ENCODE measurements at places on chromosomes 4 and X.

- DNase-seq, result no peak
These were observed 16.1 kb upstream of the REPS2 start for GRCh38 chrX:16930392-16930791.

DNA sequence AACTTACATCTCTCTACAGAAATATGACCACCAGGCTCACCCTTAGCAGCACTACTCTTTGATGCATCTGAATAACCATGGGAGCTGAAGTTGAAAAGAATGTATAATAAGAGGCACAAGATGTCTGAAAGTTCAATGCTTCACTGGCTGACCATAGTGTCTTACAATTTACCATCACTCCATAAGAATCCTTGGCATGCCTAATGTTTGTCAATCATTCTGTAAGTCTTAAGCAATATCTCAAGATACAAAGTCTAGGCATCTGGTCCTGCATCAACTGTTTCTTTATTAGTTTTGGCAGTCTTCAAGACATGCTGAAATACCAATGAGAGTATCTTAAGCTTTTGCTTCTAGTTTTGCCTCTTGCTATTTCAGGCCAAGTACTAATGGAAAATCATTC, 755.5 kb downstream of the STIM2 start:
- no peak for DNase-seq

DNA sequence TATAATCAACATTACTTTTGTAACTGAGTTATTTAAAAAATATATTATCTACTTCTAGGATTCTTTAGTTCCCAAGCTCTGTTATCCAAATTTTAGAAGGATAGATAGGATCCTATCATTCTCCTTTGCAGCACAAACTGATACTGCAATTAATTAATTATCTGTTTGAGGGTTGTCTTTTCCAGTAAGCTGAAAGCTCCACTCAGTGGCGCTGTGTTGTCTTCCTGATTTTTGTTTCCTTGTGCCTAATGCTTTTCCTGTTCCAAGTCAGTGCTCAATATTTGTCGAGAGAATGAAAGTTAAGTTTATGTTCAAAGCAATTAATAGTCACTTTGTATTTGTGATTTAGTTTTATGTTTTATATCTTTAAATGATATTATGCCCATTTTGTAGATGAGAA, 107.4 kb upstream of the ANK2 start:
- no peak for DNase-seq

DNA sequence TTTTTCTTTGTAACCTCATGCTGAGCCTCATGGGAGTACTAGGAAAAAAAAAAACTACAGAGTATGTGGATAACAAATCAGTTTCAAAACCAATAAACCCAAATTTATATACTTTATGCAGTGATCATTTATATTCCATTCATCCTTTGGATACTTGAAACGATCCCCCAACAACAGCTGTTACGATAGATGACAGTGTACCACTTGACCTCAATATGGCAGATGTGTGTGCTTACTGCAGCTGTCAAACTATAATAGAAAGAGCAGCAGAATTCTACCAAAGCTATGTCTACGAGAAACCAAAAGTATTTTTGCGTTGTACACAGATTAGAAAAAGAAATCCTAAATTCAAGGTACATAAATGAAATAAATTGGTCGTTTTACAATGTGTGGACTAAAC, 337.8 kb downstream of the PDGFC start:
- DNase-seq, result no peak

GRCh38 chr4:60502733-60503132, 697.4 kb upstream of the ADGRL3 start:
- no peak for DNase-seq

- DNase-seq, result no peak
These were observed 406.4 kb downstream of the FAM47A start for GRCh38 chrX:33725535-33726210.

DNA sequence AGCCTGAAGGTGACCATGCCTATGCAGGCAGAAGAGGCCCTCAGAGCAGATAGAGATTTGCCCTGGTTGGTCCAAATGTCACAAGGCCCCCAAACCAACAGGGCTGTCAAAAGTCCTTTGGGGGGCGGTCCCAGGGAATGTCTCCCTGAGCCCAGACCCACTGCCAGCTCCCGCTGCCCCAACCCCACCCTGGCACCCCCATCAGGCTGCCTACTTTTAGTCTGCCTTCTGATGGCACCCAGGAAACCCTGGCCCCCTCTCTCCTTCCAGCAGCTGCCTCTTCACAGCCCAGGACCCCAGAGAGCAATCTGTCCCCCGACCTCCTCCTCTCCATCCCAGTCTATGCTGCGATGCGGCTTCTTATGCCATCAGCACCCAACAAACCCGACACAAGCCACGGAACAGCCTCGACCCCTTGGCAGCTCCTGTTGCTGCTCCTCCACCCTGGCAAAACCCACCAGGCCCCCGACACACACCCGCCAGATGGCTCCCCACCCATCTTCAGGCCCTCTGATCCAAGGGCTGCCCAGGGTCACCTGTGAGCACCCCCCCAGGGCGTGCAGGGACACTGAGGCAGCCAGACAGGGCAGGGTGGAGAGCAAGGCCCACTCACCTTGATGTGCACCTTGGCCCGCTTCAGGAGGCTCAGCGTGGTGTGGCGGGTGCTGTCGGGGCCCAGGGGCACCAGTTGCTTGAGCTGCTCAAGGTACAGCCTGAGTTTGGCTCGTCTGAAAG, 9.9 kb downstream of the MXD4 start:
- no peak for DNase-seq

GRCh38 chr4:67049446-67049845, 495.9 kb downstream of the CENPC start:
- no peak for DNase-seq

- no peak for DNase-seq
These were observed 35.4 kb downstream of the IGFBP7 start for GRCh38 chr4:57074744-57075143.

DNA sequence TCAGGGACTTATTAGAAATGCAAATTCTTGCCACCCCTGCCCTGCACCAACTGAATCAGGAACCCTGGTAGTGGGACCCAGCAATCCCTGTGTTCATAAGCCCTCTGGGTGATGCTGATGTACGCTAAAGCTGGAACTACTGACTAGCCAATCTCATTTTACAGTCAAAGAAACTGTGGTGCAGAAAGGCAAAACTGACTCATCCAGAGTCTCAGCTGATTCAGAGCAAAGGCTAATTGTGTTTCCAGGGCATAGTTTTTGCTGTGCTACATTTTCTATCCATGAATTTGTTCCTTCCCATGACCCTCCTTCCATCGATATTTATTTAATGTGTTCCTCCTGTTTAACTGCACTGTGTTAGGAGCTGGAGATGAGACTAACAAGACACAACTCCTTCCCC, 207.5 kb downstream of the REPS2 start:
- DNase-seq, result no peak

DNA sequence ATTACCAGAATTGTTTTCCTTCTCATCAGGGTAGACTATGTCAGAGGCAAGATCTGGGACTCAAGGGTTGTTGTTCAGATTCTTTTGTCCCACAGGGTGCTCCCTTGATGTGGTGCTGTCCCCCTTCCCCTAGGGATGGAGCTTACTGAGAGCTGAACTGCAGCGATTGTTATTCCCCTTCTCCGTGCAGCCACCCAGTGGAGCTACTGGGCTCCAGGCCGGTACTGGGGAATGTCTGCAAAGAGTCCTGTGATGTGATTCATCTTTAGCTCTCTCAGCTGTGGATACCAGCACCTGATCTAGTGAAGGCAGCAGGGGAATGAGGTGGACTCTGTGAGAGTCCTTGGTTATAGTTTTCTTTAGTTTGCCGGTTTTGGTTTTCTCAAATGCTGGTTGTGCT, 247.4 kb upstream of the HAND2 start:
- no peak for DNase-seq

DNA sequence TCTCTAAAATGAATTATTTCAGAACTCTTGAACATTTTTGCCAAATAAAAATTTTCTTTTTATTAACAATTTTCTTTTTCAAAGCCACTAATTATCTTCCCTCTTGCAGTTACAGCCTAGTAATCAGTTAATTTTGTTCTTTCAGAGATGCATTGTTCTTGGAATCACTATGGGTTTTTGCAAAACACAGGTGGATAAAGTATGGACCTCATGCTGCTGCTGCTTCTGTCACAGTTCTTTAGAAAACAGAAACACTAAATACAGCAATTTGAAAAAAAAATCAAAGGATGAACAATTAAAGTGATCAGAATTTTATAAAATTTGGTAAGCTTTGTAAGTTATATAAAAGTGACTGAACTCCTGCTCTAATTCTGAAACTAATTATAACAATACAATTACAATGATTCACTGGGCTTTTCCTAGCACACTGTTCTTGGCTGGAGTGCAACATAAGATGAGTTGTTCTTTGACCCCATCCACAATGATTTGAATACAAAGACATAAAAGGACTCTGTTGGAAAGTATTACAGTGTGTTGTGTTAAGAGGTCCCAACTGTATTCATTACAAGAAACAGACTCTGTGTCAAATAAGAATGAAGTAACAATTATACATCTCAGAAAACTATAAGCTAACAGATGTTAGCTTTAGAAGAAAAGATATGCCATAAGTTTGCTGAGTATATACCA, 59.4 kb upstream of the GK2 start:
- DNase-seq, result no peak

DNA sequence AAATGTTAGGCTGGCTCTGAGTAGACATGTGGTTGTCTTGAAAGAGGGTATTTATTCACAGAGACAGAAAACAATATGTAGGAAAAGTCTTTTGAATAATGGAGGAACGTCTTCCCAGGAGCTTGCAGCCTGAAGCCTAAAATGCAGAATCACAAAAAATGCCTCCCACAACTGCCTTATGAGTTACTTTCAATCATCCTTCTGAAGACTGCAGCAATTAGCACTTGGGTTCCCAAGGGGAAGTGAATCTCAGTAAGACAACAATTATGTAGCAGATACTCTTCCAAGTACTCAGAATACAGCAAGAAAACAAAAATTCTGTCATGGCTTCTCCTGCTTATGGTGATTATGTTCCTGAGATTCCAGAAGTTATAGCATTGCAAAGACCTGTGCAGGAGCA, 166.6 kb upstream of the TBL1X start:
- no peak for DNase-seq

DNA sequence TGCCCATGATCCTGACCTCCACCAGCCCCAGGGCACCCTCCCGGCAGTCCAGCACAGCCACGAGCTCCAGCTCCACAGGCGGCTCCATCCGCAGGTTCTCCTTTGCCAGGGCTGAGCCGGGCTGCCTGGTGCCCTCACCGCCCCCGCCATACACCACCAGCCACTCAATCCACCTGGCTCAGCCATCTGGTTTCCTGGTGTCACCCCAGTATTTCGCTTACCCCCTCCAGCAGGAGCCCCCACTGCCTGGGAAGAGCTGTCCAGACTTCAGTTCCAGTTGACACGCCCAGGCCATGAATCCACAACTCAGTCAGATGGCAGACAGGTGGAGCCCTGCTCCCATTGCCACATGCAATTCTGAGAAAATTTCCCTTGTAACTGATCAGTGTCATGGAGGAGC, 3.9 kb downstream of the SHISA3 start:
- DNase-seq, result no peak

DNA sequence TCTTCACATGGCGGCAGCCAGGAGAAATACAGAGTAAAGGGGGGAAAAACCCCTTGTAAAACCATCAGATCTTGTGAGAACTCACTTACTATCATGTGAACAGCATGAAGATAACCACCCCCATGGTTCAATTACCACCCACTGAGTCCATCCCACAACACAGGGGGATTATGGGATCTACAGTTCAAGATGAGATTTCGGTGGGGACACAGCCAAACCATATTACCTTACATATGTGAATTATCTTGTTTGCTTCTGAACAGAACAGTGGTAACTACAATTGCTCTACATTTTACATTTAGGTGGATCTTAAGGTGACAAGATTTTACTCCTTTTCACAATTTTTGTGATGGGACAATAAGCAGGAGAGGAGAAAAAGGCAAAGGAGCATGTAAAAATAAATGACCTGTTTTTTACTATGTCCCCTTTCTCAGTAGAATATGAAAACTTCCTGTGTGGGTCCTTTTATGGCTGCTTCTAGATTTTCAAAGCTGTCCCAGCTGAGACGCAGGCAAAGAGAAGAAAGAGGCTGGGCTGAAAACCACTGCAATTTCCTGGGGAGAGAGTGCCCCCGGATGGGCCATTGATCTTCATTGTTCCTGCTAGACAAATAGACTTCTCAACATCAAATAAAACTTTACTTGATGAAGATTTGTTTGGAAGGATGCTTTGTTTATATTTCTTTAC, 45.9 kb upstream of the PGM2 start:
- DNase-seq, result peak; percentile 18

DNA sequence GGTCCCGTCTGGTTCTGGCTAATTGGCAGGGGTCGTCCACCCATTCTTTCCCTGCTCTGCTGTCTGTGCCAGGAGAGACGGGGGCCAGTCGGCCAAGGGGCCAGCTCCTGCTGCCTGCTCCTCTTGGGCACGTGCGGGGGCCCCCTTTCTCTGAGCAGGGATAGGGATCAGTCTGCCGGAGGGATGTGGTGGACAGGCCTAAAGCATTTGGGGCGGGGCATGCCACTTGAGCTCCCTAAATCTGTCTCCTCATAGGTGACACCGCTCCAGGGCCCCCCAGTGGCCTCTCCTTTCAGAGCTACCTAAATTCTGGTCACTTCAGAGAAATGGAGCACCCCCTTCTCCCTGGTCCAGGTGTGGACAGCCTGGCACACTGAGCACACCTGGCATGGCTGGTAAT, 4.2 kb upstream of the MSANTD1 start:
- DNase-seq, result no peak

DNA sequence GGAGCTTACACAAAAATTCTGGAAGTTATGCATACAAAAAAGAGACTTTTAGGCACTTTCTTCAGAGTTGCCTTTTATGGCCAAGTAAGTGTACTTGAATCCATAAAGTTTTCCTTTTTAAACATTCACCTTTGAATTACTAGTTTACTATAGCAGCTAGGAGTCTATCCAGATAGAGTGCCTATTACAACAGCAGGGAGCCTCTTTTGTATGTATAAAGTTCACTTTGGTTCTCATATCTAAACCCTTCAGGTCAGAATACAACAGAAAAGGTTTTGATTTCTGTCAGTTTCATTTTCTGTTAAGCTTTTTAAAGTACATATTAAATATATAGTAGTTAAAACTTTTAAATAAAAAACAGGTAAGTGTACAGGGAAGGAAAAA, 51.4 kb upstream of the IL13RA1 start:
- DNase-seq, result no peak

DNA sequence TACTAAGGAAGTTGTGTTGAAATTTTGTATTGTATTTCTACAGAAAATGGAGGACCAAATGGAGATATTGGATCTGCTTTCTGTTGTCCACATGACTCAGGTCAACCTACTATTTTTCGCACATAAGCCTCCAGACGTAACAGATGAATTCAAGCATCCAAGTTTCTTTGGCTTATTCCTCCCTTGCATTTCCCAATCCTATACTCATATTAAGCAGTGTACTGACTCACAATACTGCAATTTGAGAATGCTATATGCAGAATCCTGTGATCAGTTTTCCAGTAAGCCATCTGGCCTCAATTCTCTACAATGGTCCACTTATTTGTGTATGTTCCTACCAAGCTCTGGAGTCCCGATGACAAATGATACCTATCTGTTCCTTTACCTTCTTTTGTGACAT, 75.7 kb downstream of the ASB9 start:
- DNase-seq, result no peak

DNA sequence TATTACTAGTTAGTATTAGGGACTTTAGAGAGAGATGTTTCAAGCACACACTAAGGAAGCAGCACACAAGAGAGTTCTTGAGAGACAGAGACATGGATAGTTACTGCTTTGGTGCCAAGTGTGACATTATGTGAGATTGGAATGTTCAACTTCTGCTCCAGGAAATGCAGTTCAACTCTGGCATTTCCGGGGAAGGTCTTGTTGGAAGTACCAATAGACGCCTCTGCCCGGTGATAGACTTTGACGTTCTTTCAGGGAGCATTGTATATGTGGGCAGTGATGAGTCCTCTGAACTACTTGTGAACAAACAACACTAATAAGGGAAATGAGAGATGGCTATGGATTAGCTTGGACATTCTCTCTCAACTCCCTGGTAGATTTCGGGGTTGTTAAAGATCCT, 638.1 kb upstream of the BOD1L1 start:
- no peak for DNase-seq

All from activated T-helper 1 cell treated with anti-CD3 and anti-CD28 coated beads, Interleukin-2, amount 50 U/mL, for 16 hours (primary cell).